Bronchus fibroblast of lung (primary cell): ENCODE measurements at places on chromosomes 6 and 20. TPM values are rescaled to one million over a fixed set of nuclear protein-coding genes. Genes with fewer than 3 reads are reported as not detected.

SRPK1 gene
- 70.2 and 82.2 TPM in 2 replicates for total RNA-seq

VSTM2L gene
- 1.5 and 3.0 TPM in 2 replicates for total RNA-seq

NCOA5 gene
- 22.4 and 22.7 TPM in 2 replicates for total RNA-seq

PPP1R16B gene
- total RNA-seq = not detected in 2 replicates

PRICKLE4 gene
- total RNA-seq = not detected in 2 replicates

HCK gene
- not detected in 2 replicates for total RNA-seq

ME1 gene
- 18.0 and 19.0 TPM in 2 replicates for total RNA-seq
